ENCODE measurements at places on chromosomes 16 and 17.

- DNase-seq: peak; percentile 97
Observed at GRCh38 chr16:69482410-69482991, 58.1 kb downstream of the CYB5B start.

DNA sequence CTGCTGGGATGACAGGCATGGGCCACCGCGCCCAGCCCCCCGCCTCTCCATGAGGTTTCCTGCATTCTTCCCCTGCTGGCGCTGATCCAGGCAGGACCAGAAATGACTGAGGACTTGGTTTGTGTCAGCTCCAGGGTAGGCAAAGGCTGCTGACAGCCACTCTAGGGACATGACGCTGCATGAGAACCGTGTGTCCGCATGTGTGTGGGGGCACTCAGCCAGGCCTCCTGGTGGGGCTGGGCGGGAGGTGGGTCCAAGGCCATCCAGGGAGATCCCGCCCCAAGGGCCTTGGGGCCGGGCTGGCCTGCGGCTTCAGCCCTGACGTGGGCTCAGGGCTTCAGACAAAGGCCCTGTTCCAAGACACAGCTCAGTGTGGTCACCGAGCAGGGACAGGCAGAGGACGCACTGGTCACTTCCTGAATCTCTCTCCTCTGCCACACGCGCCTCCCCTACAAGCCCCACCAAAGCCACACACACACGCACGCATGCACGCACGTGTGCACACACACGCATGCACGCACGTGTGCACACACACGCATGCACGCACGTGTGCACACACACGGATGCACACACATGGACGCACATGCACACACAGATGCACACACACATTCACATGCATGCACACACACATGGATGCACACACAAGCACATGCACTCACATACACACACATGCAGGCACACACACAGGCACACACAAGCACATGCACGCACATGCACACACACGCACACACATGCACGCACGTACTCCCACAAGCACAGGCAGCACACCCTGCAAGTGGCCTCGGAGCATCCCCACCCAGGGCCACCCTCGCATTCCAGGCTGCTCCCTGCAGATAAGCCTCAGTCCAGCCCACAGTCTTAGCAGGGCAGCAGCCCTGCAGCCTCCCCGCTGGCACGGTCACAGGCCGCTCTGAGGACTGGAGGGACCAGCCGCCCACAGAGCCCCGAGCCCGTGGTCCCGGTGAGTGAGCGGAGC is 5.3 kb upstream of the TMEM204 start:
- peak; percentile 63 for DNase-seq

DNA sequence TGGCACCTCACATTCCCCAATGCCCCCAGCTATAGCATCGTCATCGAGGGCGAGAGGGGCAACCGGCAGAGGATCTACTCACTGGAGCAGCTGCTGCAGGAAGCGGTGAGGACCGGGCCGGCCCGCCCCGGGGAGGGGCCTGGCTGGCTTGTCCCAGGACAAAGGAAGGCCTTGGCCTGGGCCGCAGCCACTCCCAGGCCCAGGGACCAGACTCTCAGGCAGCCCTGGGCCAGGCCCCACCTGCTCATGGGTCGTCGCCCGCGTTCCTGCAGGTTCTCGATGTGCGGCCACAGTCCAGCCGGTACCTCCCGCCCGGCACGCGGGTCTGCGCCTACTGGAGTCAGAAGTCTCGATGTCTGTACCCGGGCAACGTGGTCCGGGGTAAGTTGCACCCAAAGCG is 53.4 kb downstream of the ACTG1 start:
- no peak for DNase-seq

DNA sequence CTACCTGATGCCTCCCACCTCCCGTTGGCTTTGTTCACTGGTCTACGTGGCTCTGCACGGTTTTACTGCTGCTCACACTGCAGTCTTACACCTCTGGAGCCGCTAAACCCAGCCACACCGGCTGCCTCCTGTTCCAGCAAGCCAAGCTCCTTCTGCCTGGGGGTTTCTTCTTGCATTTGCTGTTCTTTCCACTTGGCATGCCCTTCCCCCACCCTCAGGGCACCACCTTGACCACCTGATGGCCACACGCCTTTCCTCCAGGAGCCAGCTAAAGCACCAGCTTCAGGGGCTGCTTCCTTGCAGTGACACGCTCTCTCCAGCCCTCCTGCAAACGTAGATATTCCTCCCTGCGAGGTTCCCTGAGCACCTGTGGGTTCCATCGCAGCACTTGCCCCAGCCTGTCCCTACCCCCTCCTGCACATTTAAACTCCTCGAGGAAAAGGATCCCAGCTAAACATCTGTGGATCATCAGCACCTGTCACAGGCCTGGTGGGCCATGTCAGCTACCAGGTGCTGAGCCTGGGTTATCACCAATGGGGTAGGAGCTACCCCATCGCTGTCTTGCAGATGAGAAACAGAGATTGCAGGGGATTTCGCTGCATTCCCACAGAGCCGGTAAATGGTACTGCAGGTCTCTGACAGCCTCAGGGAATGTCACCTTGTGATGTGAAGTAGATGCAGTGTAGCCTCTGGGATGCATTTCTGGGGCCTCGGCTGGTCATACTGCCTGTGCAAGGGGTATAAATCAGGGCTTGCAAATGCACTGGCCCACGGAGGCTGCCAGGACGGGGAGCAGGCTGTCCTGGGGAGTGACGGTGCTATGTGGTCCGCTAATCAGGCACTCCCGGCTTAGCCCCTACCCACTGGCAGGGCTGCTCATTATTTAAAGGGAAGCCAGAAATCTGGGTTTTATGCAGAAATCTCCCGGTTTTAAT is 285.2 kb downstream of the CPPED1 start:
- no peak for DNase-seq

DNA sequence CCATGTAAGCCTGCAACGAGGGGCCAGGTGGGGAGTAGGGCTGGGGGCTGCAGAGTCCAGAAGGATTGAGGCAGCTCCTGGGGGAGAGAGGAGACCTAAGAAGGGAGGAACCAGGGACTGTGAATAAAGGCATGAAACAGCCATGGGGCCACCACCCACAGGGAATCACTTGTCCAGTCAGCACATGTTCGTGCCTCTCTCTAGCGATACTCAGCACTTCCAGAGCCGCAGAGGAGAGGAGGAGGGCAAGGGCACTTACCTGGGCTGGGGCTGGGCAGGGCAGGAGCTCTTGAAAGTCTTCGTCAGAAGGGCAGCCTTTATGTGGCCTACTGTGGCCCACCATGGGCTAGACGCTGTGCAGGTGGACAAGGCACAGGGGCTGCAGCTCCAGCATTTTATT is 24.2 kb downstream of the CACNA1G start:
- no peak for DNase-seq

GRCh38 chr16:10752843-10753523 is 9.3 kb downstream of the NUBP1 start:
- no peak for DNase-seq

DNA sequence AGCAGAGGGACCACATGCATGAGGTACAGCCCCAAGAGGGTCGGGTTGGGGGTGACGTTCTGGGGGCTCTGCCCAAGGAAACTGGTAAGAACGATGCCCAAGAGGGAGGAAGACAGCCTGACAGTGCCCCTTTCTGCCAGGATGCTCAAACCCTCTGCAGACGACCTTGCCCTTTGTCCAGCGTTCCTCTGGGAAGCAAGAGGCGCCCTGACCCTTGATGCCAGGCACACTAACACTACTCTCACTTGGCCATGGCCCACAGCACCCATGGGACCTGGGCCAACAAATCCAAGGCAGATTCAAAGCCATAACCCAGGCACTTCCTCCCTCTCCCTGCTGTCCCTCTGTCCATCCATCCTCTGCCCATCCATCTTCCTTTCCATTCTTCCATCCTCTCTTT is 20.4 kb downstream of the TK2 start:
- DNase-seq: no peak

GRCh38 chr17:29571486-29571882 is 3.0 kb downstream of the TP53I13 start:
- no peak for DNase-seq

DNA sequence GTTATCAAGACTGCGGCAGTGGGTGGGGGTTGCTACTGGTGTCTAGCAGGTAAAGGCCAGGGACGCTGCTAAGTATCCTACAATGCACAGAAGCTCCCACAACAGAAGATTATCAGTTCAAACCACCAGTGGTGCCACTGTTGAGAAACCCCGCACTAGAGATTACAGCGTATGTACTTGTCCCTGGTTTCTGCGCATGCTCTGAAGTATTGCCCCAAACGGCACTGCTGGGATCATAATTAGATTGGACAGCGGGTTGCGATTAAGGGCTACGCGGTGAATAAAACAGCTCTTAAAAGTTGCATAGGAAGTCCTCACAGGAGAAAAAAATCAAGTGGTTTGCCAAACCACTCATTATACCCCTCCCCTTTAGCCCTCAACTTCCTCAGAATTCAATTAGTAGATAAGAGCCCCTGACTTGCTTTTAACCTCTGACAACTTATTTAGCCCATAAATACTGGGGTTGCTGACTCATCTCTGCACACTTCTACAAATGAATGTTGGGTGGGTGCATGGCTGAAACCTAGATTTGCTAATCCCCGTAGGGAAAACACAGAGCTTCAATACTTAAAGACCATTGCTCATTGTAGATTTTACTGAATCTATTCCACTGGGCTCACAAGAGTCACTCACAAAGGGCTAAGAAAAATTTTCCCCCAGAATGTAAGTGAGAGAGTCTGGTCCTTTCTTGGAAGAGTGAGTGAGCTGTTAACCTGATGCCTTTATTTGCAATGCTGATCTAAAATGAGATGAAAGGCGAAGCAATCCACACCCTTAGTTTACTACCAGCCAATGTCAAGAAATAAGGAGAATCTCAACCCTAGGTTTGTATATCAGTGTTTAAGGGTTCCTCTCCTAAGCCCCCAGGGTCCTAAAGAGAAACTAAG is 91.8 kb downstream of the RGS9 start:
- peak; percentile 52 for DNase-seq

GRCh38 chr16:89828870-89829629 is 775 bp downstream of the SPIRE2 start:
- no peak for DNase-seq

DNA sequence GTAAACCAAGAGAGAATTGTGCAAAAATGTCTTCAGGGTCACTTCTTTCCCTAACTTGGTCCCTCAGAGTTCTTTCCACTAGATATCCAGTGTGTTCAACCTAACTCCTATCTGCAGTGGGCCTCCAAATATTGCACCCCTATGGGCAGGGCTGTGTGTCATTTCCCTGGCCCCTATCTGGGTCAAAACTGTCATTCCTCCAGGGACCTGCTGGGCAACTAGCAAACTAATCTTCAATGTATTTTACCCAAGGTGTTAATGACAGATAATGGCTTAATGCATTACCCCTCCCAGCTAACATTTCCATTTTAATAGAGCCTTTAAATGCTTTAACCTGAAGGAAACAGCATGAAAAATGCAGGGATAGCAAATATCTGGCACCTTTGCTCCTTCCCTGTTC is 25.8 kb upstream of the SKAP1 start:
- no peak for DNase-seq

DNA sequence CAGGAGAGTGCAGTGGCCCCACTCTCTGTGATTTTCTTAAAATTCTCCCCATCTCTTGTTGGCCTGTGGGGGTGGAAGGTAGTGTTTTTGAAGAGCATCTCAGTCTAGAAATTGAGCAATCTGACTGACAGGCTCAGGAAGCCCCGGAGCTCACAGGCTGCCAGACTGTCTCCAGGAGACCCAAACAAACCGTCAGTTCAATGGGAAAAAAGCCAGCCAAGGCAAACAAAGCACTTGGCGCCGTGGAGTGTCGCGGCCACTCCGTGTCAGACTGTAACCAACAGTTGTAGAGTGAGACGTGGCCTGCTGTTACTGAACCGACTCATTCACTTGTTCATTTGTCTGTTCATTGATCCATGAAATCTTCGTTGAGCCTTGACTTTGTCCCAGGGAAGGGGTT is 33.7 kb downstream of the RGS9 start:
- peak; percentile 54 for DNase-seq

- DNase-seq: no peak
Observed at GRCh38 chr17:2394775-2395201, 6.1 kb downstream of the MNT start.

DNA sequence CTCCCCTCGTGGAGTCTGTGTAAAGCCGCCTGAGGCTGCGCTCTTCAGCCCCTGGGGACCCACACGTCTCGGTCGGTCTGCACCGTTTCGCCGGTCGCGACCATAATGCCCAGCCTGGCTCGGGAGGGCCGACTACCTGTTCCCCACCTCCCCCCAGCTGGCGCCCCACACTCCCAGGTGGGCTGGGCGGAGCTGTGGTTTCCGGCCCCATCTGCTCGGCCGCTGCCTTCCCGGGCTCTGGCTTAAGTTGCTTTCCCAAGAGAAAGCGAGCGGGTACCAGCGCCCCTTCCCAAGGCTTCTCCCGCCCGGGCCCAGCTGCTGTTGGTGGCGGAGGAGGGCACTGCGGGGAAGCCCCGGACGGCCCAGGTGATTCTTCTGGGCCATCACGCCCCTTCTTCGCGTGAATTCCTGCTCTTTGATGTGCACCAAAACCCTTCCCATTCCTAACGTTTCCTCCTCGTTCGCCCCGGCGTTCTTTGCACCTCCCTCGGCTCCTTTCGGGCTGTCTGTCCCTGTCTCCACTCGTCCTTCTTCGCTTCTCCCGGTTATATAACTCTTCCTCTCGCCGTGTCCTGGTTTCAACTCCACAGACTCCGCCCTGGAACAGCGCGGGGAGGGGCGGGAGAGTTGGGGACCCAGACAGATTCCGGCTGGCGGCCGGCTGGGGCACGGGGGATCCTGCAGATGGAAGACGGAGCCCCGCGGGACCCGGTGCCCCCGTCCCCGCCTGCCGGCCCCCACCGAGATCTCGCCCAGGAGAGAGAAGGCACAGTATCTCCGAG is 2.0 kb downstream of the KDM6B start:
- DNase-seq: peak; percentile 59

GRCh38 chr17:82239401-82239925 is 10.6 kb downstream of the SLC16A3 start:
- no peak for DNase-seq

DNA sequence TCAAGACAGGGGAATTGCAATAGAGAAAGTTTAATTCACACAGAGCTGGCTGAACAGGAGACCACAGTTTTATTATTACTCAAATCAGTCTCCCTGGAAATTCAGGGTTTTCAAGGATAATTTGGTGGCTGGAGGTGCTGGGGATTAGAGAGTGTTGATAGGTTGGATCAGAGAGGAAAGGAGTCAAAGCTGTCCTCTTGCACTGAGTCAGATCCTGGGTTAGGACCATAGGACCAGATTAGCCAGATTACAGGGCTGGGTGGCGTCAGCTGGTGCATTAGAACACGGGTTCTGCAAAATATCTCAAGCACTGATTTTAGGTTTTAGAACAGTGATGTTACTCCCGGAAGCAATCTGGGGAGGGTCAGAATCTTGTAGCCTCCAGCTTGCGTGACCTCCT is 1.8 kb upstream of the NSMCE1 start:
- no peak for DNase-seq

GRCh38 chr17:64255764-64256163 is 7.3 kb downstream of the TEX2 start:
- no peak for DNase-seq

GRCh38 chr17:58517378-58517927 is 3.0 kb upstream of the MTMR4 start:
- no peak for DNase-seq

- peak; percentile 70 for DNase-seq
Observed at GRCh38 chr16:19008245-19009169, 24.8 kb downstream of the TMC7 start.

GRCh38 chr16:89357055-89357816 is 133.1 kb downstream of the ANKRD11 start:
- no peak for DNase-seq

- no peak for DNase-seq
Observed at GRCh38 chr16:73739049-73739769, 557.4 kb upstream of the PSMD7 start.
